AG04450 (cell line): ENCODE measurements at places on chromosomes 4 and X.

DNA sequence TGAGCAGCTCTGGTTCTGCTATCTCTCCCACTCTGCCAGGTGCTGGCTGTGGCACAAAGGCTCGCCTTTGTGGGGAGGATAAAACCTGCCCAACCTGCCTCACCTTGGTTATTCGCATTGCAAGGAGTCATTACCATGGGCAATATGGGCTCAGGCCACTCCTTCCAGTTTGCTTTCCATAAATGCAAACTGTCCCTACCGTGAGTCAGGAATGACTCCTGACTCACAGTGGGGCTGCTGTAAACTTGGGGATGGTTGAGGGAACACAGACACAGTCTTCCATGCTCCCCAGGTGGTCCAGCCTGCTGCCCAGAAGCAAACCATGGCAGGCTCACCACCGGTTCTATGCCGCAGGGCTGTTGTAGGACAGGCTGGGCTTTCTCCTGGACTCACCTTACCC is 36.1 kb downstream of the COQ2 start:
- no peak for DNase-seq

GRCh38 chr4:124133753-124134152 is 578.8 kb downstream of the ANKRD50 start:
- DNase-seq: no peak

DNA sequence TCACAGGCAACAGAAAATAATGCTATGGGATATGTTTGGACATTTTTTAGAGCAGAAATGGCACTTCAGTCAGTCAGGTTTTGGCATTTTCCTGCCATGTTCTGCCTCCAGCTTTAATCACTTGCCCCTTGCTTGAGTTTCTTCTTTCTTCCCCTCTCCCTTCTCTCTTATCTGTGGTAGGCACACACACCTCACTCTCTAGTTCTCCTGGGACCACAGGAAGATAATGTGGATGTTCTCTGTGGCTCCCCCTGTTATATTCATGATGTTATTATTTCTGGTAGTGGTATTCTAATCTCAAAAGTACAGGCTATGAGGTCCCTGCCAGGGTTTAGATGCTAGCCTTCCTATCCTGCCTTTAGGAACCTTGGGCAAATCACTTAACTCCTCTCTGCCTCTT is 5.2 kb downstream of the HADH start:
- no peak for DNase-seq

- DNase-seq: no peak
These were observed 71.9 kb downstream of the NAA11 start for GRCh38 chr4:79253924-79254323.

DNA sequence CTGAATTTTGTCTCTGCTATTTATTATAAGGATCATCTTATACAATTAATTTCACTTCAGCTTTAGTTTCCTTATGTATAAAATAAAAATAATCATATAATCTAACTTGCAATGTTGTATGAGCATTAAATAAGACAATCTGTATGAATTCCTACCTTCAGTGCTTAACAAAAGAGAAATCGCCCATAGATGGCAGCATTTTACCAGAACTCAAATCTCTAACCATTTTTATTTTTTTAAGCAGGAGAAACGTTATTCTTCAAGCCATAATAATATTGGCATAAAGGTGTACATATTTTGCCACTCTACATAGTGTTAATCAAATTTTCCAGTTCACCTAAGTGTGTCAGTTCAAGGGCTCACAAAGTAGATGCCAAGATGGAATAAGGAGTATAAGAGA is 78.8 kb downstream of the TMEM47 start:
- peak; percentile 4 for DNase-seq

DNA sequence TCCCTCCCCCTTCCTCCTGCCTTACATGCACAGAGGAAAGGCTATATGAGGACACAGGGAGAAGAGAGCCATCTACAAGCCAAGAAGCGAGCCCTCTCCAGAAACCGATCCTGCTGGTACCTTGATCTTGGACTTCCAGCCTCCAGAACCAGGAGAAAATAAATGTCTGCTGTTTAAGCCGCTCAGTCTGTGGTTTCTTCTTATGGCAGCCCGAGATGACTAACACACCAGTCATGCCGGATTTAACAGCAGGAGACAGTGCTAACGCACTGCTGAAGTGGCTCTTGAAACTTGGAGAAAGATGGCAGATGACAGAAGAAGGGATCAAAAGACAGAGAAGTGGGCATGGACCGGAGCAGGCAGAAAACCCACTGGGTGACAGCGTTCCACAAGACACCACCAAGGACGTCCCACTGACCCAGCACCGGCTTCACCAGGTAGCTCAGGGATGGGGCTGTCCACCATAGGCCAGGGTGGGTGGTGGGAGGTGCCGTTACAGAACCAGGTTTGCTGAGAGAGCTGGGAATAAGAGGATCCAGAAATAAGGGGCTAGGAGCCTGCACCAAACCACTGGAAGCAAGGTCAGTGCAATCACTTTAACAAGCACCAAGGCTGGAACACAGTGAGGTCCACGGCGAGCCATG is 6.2 kb upstream of the MAN2B2 start:
- DNase-seq: no peak

DNA sequence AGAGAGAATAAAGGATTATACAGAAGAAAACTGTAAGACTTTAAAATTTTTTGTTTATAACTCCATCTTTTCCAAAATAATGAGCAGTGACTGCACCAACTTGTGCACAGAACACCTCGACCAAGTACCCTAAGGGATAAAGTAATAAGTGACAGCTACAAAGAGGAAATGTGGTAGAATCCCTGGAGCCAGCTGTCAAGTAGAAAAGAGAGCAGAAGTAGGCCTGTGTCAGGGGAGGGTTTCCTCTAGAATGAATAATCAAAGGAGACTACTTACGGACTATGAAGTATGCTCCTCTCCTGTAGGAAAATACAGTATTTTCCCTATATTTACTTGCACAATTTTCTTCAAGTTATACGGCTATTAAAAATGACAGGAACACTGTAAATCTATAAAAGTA is 1.2 kb downstream of the EIF1AX start:
- no peak for DNase-seq

GRCh38 chrX:136816975-136817374 is 36.2 kb upstream of the ARHGEF6 start:
- no peak for DNase-seq

GRCh38 chr4:70099206-70099605 is 49.0 kb downstream of the HTN1 start:
- DNase-seq: no peak

GRCh38 chrX:153868576-153869472 is 17.1 kb downstream of the L1CAM start:
- DNase-seq: no peak
